GM13976 (cell line): ENCODE measurements at places on chromosomes 4 and X.

GRCh38 chrX:140505421-140506337 lies 810 bp upstream of the SOX3 start:
- peak; percentile 8 for DNase-seq

- no peak for DNase-seq
These were observed 2.1 kb upstream of the PDE6B start for GRCh38 chr4:622996-623913.

- DNase-seq, result no peak
These were observed 22.7 kb downstream of the RASGEF1B start for GRCh38 chr4:81449015-81449414.

DNA sequence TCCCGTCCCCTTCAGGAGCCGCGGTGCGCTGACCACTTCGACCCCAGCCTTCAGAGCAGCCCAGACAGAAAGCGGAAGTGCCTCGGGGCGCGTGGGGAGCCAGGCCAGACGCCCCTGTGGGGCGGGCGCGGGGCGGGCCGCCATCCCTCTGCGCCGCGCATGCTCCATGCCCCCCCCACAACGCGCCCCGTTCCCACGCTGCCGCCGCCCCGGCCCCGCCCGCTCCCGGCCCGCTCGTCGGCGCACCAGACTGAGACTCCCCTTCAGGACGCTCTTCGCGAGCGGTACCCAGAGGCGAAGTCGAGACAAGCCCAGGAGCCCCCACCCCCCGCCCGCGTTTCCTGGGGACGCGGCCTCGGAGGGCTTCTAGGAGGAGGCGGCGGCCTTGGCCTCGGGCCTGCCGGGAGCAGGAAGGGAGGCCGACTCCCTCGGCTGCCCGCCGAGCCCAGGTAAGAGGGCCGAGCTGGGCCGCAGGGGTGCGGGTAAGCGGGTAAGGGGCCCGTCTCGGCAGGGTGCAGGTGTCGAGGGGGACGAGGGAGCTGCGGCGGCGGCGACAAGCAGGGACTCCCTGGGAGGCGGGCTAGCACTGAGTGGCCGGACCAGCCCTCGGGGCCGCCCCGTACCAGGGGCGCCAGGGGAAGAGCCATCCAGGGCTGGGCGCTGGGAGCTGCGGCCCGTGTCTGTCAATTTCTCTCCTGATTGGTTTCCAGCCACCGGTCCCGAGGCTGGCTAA lies at the start of gene ZFP92:
Gene ZFP92, plus strand, starts transcription at position 218 of the 733 bp plus-strand sequence. CDS start 6,851 bp downstream, outside the sequence.
- DNase-seq, result peak; percentile 82

DNA sequence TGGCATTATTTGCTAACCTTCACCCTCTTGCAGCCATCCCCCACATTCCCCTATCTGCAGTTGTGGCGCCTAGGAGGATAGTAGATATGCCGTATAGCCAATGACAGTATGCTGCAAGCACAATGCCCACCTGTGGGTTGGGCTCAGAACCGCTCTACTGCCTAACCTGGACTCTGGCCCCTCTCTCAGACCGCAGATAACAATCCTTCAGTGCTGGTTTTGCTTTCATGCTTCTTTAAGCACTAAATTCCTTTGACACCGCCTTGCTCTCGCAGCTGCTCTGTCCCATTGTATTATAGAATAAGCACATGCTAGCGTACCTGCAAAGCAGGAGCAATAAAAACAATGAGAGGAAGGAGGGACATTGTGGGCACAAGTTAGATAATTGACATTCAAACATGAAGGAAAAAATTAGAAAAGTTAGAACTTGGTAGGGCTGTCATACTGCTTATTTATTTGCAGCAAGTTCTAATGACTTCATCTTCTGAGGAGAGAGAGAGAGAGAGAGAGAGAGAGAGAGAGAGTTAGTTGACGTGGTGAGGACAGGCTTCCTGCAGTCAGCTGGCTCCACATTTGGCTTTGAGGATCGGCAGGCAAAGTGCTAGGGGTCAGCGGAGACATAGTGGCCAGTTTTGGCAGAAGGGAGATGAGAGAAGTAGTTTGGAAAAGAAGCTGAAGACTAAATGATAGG lies 55.8 kb downstream of the WWC2 start:
- no peak for DNase-seq

GRCh38 chr4:60953826-60954225 lies 246.3 kb upstream of the ADGRL3 start:
- no peak for DNase-seq
